ENCODE measurements at places on chromosomes 4 and X.

- no peak for DNase-seq
Observed at GRCh38 chr4:167232805-167233684, 1.2 kb downstream of the SPOCK3 start.

DNA sequence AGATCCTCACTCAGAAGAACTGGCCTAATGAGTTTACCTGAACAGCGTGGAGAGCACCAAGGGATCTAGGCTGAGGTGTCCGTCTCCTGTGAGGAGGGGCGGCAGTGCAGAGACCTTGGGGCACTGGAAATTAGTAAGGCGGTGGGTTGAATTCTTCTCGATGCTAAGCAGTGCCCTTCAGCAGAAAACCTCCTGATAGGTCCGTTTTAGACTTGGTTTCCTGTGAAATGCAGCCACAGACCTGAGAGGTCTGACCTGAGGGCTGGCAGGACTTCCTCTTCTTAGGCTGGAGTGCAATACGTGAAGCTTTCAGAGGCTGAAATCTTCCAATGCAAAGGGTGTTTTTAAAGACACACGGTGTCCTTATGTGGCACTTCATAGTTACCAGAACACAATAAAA lies at the start of gene CLNK:
TSS of gene CLNK (minus strand) at position 138 of the 400 bp plus-strand sequence. CDS start 16,899 bp downstream, outside the sequence.
- DNase-seq, result no peak

- no peak for DNase-seq
Observed at GRCh38 chr4:149409555-149409962, 406.1 kb downstream of the IQCM start.

GRCh38 chr4:15153662-15154061 lies 151.4 kb downstream of the CPEB2 start:
- no peak for DNase-seq

DNA sequence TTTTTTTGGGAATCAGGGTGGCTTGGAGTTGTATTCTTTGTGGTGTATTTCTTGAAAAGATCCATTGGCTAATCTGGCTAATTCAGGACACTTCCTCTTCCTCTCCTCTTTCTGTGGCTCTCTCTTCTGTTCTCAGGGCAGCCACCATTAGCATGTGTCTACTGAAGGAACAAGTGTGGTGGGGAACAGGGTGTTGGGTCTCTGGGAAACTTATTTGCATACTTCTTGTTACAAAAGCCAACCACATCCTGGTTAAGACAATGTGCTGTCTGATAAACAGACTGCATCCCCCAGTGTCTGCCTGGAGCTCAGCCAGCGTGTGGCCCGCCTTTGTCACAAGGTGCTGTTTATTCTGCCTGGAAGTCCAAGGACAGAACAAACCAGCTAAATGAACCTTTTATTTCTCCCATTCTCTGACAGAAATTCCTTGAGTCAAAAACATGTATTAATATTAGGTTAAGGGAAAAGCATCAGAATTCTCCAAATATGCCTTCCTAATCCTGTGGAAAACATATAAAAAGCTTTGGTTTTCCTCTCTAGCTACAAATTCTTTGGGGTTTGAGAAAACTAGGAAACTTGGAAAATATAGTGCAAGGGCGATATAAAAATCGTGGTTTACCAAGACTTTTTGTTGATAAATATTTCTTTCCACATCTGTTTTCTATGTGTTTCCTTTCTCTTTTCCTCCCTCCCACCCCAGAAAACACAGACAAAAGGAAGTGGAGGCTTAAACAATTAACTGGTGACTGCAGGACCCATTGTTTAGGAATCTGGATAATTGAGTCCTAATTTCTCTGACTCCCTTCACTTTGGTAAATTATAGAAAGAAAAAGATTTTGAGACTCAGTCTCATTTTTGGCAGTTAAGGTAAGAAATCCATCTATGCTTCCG lies 203.6 kb downstream of the SPRY1 start:
- peak; percentile 87 for DNase-seq

DNA sequence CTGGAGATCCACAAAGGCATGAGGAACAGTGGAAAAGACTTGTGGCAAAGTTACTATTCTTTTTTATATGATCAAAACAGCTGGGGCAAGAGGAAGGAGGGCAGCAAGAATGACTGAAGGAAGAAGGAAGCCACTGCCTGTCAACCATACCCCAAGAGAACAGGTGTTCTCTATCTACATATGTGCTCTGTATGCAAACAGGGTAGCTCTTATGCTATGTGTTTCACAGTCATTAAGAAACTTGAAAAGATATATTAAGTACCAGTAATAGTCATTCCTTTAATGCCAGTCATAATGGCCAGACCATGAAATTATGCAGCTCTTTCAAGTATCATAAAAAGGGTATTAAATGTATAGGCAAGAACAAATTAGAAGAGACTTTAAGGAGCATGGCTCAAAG lies 363.9 kb downstream of the KLHL13 start:
- DNase-seq, result no peak

DNA sequence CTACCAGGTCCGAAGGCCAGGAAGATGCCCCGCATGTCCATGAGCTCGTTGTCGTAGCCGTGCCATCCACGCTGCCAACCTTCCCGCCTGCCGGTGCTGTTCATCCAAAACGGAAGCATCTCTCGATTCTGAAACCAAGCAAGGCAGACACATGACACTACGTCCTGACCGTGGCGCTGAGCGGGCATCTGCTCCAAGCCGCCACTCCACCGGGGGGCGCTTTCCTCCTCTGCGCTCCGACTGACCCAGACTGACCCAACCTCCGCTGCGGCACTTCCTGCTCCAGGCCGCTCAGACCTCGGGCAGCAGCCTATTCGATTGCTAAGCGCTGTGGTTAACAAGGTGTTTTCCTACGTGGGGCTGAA lies 120.5 kb downstream of the ENPP6 start:
- DNase-seq, result peak; percentile 68

GRCh38 chr4:8900588-8900987 lies 28.9 kb upstream of the HMX1 start:
- no peak for DNase-seq

GRCh38 chr4:128582427-128582870 lies 227.1 kb upstream of the JADE1 start:
- no peak for DNase-seq

DNA sequence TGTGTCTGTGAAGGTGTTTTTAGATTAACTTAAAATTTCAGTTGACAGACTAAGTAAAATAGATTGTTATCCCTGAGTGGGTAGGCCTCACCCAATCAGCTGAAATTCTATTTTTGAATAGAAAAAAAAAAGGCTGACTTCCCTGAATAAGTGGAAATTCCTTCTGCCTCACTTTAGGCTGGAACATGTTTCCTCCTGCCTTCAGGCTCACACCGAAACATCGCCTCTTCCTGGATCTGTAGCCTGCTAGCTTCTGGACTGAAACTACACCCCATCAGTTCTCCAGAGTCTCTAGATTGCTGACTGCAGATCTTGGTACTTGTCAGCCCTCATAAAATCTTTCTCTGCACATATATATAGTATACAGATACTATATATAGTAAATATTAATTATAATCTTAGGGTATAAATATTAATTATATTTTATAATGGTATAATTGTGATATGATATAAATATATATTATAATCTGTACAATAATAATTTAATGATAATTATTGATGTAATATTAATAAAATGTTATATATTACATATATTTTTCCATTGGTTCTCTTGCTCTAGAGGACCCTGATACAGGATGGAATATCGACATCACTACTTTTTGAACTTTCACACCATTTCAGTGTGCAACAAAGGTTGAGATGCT lies 13.7 kb upstream of the SLIT2 start:
- no peak for DNase-seq

GRCh38 chr4:128517096-128517738 lies 229.6 kb upstream of the PGRMC2 start:
- no peak for DNase-seq

- no peak for DNase-seq
Observed at GRCh38 chr4:95319169-95319568, 229.6 kb downstream of the UNC5C start.

DNA sequence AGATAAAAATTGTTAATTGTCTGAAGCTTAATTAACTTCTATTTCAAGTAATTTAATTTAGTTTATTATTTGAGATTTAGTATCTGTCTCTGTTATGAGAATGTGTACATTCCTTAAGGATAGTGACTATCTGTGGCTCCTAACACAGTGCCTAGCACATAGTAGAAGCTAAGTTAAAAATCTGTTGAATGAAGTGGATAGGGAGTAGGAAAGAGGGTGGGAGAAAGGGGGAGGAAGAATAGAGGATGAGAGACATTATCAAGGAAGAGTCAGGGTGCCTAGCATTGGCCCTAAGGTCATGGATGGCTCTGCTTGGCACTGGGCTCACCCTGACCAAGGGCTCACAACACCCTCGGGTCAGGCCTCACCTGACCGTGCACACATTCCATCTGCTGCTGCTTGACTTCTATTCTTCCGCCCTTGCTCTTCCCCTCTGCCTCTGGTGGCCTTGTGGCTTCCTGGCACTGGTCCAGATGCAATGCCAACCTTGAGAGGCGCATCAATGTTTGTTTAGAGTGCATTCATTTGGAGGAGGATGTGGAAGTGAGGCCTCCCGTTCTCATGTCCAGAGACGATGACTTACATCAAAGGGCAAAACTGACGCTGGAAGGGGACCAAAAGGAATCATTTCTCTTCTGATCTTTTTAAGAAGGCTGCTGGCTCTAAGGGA lies 42.3 kb downstream of the TRIM2 start:
- no peak for DNase-seq

DNA sequence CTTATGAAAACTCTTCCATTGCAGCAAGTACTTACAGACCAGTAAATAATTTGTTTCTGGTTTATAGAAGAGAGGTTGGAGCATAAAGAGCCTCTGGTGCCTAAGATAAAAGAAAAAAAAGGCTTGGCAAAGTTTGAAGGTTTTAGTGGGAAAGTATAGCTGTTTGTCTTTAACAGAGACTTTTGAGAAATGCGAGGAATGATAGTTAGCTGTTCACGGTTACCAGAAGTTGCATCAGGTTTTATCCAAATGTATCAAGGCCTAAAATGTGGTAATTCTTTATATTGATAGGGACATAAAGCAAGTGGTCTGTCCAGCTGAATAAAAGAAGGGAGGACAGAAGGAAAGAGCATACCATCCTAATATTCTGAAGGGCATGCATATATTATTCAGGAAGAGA lies 29.3 kb downstream of the RAP1GDS1 start:
- no peak for DNase-seq

- DNase-seq, result no peak
Observed at GRCh38 chr4:121860121-121860520, 10.2 kb downstream of the BBS7 start.

DNA sequence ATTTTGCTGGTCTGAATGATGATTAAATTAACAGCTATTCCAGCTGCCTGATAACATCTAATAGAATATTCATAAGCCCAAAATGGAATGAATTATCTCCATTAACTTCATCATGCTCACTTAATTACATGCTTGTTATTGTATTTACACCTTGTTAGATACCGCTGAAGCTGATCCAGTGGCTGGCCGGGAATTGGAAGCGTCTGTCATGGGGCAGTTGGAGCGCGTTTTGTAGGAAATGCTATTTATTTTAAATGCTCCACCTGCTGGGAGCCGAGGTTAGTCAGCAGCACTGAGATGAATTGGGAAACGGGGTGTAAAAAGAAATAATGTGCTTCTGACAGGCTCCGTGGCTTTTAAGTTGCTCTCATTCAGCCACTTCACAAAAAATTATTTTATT lies 25.2 kb downstream of the ARX start:
- no peak for DNase-seq

GRCh38 chr4:11426731-11427120 lies 2.0 kb downstream of the HS3ST1 start:
- no peak for DNase-seq

- DNase-seq, result no peak
Observed at GRCh38 chr4:6953751-6954380, 44.2 kb downstream of the TBC1D14 start.

DNA sequence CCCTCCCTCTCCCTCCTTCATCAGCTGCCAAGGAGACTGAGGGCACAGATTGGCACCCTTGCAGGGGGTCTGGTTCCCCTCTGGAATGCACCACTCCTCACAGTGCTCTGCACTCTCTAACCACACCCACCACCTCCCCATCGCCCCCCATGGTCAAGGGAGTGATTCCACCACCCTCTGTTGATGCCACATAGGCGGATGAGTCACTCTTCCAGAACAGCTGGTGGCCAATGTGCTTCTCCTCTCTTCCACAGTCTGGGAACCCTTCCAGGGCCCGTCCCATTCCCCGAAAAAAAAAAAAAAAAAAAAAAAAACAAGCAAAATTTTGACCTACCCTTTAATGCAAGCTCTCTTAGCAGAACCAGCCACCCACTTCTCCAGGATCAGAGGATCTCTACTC lies 341.3 kb upstream of the KLF3 start:
- DNase-seq, result no peak

- no peak for DNase-seq
Observed at GRCh38 chr4:123557857-123558536, 161.4 kb downstream of the SPRY1 start.

DNA sequence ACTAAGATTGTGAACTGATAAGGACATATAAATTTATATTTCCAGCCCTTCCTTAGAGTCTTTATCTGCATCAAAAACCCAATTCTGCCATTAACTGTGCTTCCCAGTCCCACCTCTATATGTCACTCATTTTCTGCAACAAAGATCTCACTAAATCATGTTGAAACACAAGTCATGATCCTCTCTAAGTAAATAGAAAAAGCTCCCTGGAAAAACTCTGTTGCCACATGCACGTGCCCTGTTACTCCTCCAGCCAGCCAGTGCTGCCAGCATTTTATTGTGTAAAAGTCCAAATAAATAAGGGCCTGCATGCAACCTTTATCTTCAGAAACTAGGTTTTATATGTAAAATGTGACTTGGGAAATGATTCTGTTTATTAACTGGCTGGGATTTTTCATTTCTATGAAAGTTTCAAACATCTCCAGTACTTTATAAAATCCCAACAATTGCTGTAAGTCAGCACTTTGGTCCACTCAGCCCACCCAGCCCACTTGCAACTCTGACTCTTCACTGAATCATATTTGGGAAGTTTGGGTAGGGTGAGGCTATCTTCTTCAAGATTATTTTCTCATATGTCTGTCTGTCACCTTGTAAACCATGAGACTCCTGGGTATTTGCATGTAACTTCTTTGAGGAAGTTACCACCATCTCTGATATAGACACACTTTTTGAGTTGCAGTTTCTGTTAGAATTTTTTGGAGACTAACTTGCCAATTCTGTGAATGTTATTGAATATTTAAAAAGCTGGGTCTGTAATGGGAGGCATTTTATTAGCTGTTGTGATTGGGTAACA lies 40.0 kb upstream of the SMARCA5 start:
- no peak for DNase-seq

DNA sequence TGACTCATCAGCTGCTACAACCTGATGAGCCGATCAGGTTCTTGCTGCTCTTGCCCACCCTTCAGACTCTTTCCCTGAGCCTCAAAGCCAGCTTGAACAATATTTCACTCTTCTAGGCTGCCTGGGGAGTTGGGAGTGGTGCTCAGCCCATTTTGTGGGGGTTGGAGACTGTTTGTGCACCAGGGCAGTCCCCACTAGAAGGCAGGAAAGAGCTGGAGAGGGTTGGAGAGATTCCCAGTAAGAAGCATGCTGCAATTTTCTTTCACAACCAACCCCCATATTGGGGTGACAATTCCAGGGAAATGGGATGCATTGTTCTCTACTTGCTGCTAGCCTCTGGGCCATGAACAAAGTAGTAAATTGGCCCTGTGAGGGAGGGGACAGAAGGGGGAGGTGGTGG lies 44.1 kb downstream of the SLC16A2 start:
- DNase-seq, result no peak

All from natural killer cell treated with Interleukin-12 subunit alpha and Interleukin-12 subunit beta and Interleukin-15 and Interleukin-18, amount 100 ng/mL, for 72 hours (primary cell).